NCI-H1105 (cell line): ENCODE measurements at places on chromosomes 5 and 9.

DNA sequence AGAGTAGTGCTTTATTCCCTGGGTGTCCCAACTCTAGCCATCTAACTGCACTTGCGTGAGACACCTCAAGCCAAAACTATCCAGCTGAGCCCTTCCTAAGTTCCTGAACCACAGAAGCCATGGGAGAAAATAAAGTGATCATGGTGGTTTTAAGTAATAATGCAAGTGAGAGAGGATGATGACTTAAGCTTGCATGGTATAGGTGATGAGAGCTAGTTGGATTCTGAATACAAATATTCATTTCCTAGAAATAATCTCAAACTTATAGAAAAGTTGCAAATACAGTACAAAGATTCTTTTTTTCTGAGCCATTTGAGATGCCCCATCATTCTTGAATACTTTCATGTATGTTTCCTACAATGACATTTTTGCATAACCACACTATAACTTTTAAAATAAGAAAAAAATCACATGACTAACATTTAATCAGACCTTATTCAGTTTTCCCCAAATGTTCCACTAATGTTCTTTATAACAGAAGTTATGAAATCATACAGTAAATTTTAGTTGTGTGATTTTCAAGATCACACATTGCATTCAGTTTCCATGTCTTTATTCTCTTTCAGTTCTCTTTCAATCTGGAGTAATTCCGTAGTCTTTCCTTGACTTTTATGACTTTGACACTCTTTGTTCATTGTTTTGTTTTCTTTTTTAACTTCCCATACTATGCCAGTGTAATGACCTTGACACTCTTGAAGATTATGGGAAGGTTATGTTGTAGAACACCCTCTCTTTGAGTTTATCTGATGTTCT is 5.5 kb upstream of the AK3 start:
- no peak for DNase-seq

DNA sequence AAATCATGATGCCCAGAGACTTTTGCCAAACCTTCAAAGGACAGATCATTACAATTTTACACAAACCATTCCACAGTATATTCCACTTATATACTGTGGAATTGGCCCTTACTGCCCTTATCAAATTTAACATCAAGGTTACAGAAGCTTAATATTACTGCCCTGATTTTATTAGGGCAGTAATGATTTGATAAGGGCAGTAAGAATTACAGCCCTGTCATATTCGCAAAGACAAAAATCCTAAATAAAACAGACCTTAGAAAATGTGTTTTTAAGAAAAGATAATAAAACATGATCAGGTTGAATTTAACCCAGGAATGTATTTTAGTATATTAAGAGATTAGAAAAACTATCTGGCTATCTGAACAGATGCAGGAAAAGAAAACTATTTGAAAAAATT is 7.7 kb upstream of the TMEM161B start:
- no peak for DNase-seq

- no peak for DNase-seq
Observed at GRCh38 chr9:90165281-90165680, 477.3 kb downstream of the DIRAS2 start.

GRCh38 chr9:135815830-135816650 is 91.3 kb downstream of the CAMSAP1 start:
- no peak for DNase-seq

DNA sequence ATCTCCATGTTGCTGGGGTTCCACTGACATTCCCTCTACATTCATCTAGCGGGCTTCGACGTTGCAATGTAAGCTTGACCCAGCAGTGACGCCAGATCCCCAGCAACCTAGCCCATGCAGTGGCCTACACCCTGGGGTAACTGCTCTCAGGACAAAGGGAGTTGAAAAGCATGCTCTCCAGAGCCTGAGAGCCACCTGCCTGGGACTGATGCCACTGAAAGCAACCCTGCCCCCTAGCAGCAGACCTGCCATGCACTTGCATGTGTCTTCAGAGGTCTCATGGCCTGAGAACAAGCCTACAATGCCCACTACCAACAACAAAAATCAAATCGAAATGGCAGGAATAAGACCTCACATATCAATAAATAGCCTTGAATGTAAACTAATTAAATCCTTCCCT is 330.3 kb downstream of the TRIM36 start:
- no peak for DNase-seq

DNA sequence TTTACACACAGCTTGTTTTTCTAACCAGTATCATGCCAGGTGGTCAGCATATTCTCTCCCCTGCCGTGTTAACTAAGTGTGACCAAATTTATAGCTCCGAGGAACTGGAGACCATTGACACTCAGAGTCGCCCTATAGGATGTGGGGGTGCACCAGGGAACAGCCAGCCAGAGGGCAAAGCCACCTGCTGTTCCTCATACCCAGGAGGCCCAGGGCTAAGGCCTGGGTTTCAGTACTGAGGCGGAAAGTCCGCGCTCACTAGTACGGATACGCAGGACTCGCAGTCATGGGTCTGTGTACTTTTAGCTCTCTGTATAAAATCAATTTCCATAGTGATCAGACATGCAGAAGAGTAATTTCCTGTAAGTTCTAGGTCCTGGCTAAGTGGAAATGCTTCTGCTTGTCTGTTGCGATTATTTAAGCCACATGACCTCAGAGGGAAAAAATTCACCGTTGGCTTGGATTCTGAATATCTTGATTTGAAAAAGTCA is 247.0 kb downstream of the AOPEP start:
- DNase-seq: no peak
